ENCODE measurements at places on chromosomes 2 and 18. TPM values are rescaled to one million over a fixed set of nuclear protein-coding genes. Genes with fewer than 3 reads are reported as not detected.

Gene CFAP65
- polyA plus RNA-seq: 0.40 TPM

Gene ARHGAP28
- 72.0 TPM for polyA plus RNA-seq

Gene TUBA3D
- 0.33 TPM for polyA plus RNA-seq

Gene CNTNAP5
- polyA plus RNA-seq: not detected

DNA sequence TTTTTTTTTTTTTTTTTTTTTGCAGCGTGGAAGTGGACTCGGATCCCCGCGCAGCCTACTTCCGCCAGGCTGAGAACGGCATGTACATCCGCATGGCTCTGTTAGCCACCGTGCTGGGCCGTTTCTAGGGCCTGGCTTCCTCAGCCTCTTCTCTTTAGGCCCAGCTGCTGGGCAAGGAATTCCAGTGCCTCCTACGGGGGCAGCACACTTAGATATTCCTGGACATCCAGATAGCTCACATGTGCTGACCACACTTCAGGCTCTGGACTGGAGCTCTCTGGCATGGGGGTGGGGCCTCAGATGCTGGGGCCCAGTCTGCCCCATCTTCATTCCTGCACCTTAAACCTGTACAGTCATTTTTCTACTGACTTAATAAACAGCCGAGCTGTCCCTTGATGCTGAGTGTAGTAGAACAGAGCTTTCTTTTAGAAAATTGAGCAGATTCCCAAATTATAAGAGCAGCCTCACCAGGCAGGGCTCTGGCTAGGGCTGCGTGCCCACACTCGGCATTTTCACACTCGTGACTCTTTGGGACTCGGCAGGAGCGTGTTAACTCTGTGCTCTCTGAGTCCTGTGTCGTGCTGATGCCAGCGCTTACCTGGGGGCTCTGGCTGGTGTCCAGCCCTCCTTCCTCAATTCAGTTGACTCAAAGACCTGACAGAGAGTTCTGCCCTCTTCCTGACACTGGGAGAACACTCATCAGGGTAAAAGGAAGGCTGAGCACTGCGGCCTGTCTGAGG is 19.3 kb downstream of the SLC30A3 start:
- no peak for DNase-seq

DNA sequence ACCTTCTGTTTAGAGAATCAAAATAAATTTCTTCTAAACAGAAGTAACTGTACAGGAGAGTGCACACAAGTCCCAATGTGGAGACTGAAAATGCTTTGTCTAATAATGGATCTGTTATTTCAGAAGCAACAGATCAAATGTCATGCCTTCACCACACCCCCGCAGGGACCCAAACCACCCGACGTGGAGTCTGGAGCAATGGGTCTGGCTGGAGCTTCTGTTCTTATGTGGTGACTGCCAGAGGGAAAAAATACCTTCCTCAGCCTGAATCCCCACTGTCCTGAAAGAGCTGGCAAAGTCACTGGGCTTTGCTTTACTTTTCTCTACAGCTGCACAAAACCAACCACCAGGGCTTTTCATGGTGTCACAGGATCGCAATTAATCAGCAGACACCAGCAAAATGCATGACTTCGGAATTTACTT is 119.0 kb upstream of the ZFP36L2 start:
- no peak for DNase-seq

GRCh38 chr2:23618794-23619530 is 234.0 kb downstream of the KLHL29 start:
- DNase-seq: no peak

DNA sequence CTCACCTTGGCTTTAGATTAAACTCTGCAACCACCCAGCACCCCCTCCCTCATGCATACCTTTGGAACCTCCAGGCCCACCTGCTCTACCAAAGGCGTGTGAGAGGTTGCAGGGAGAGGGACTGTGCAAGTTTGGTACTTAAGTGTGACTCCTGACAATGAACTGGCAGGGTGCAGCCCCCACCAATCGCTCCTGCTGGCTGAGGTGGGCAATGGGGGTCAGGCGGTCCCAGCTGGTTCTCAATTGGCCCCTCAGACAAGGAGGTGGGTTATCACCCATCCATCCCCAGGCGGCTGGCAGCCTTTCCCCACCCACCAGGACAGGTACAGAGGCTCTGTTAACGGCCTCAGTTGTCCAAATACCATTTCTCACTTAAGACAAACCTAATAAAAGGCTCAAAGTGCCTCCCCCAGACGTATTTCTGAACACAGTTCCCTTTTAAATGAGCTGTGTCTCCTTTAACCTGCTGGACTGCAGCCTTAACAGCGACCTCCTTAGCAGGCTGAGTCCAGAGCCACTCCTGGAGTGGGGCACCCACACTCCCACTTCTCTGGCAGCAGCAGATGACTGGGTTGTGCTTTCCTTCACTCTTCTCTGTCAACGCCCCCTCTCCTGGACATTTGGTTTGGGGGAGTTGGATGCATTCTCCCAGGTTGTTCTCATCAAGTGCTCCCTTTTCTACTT is 169.2 kb upstream of the SMAD2 start:
- peak; percentile 32 for DNase-seq

GRCh38 chr2:239145106-239145505 is 255.7 kb downstream of the HDAC4 start:
- no peak for DNase-seq

DNA sequence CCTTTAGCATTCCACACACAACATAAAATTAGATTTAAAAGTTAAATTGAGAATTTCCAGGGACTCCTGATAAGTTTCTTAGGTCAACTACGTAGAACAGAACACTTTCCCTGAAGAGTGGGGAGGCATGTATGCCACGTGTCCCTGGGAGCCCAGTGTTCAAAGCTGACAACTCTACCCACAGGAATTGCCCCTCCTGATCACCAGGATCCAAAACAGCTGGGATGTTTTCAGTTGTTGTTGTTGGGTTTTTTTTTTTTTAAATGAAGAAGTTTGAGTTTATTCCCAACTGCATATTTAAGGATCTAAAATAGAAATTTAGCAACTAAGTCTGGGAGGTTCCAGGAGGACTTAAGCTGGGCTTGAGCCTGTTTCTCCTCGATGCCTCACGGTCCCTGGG is 100.5 kb downstream of the TPGS2 start:
- DNase-seq: no peak

DNA sequence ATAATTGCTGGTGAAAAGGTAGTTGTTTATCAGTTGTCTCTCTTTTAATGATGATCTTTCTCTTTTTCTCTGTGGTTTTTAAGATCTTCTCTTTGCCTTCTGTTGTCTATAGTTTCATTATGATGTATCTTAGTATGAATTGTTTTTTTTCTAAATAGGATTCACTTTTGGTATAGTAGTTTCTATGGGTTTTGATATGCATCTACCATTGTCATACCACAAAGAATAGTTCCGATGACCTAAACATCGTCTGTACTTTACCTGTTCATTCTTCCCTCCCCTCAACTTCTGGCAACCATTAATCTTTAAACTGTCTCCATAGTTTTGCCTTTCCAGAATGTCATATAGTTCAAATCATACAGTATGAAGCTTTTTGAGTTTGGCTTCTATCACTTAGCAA is 19.6 kb downstream of the RDH14 start:
- DNase-seq: no peak

- DNase-seq: no peak
Observed at GRCh38 chr2:100965596-100965995, 36.5 kb upstream of the RPL31 start.

GRCh38 chr2:208266553-208266893 is 468 bp downstream of the PIKFYVE start:
- DNase-seq: no peak

Measured in right renal cortex interstitium (tissue), 3 donors.